Karpas-422 (cell line): ENCODE measurements at places on chromosomes 7 and 10. TPM values are rescaled to one million over a fixed set of nuclear protein-coding genes. Genes with fewer than 3 reads are reported as not detected.

DNA sequence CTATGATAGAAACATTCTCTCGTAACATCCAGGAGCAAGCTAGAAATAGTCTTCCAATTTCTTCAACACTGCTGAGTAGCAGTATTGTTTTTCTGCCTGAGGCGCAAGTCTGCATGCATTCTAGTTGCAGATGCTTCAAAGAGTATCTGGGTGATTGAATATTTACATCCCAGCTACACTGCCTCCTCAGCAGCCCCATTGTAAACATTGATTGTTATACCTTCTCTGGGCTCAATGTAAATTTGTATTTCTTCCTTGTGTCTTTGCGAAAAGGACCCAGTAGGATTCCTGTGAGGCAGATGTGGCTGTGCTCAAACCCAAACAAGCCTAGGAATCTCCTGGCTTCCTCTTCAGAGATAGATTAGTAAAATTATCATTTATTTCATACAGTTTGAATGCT, 320.7 kb downstream of the CDC14C start:
- DNase-seq = no peak

SYT15 gene
- 0.60 TPM in 1 of 2 replicates, not detected in the other for total RNA-seq

DNA sequence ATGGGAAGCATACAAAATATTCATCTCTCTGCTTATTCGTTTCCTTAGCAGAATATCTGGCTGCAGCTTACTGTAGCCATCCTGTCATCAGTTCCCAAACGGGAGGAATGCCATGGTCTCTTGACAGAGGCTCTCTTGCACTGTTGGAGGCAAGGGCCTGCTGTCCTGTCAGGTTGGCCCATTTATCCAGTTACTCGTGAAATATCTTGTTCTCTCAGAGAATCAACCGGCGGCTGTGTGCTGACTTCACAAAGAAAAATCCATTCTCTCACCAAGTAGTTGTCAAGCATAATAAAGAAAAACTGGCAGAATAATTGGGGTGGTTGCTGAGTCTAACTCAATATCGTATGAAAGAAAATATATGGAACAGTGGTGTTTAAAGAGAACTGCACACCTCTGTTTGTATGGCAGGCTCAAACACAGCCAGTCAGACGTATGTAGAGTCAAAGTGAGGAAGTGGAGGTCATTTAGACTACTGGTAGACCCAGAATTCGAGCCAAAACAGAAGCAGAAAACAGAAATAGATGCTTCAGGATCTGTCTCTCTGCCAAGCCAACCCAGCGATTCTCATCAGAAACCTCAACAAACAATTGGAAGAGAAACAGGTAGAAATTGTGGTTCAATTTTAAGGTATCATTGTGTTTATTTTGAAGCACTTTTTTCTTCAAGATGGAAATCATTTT, 349.2 kb upstream of the PRKCQ start:
- no peak for DNase-seq

DNA sequence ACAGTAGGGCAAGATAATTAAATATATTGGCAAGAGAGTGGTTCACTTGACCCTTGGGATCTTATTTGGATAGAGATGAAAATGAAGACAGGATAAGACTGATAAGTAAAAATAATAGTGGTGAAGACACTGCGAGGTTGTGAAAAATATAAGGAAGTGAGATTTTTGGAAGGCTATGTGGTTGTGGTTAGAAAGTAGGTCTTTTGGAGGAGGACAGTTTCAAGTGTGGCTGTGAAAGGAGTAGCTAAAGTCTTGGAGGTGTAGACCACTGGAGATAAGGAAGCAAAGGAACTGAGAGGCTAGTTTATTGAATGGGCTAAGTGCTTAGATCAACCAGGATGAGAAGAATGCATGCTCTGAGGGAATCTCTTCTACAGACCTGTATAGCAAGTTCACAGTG, 11.2 kb downstream of the MIOS start:
- DNase-seq = no peak

GRCh38 chr7:73387221-73387828, 46.3 kb upstream of the FZD9 start:
- DNase-seq = no peak

GRCh38 chr10:23053036-23053435, 42.3 kb upstream of the MSRB2 start:
- no peak for DNase-seq

- no peak for DNase-seq
Measured at GRCh38 chr7:122706836-122707235, 4.1 kb upstream of the RNF148 start.

GSTO2 gene
- 0.43 and 1.3 TPM in 2 replicates for total RNA-seq

SAMD9L gene
- total RNA-seq = 14.8 and 26.4 TPM in 2 replicates

PDE1C gene
- not detected in 2 replicates for total RNA-seq

DNA sequence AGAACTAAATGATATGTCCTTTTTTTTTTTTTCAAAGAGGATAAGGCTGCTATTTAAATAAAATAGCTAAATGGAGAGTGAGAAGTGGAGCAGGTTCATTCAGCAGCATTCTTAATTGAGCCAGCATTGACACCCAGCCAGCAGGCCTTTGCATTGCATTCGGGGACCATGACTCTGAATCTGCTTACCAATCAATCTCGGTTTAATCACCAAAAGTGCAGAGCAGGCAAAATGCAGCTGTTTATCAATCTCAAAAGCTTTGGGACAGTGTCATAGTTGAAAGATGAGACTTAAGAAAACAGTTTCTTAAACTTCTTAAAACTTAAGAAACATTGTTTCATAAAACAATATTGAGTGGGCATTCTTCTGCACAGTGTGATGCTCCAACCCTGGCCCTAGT, 51.7 kb downstream of the PLEKHA8 start:
- DNase-seq = no peak

DNA sequence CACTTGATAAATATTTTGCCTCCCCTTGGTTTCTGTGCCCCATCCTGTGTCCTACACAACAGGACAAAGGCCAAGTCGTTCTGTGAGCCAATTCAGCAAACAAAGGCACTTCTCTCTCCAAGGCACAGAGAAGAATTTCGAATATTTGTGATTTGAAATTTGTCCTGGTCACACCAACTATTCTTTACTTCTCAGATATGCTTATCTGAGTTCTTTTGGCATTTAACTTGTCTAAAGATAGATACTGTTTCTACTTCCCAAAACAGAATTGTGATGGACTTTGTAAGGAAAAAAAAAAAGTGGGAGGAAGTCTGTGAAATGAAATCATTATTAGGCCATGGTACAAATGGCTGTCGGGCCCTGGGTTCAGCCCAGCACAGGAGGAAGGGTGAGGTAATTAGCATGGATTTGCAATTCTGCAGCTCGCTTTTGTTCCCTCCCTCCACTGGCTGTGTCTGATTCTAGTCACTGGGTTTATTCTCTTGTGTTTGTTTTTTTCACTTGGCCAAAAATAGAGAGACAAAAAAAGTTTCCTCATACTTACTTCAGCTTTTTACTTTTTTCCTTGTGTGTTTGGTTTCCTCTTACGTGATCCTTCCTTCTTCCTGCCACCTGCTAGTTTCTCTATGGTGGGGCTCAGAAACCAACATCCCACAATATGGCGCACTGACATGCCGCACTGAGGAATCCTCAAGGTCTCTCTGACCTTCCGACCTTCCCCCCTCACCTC, 108.2 kb upstream of the MKLN1 start:
- no peak for DNase-seq

- DNase-seq = no peak
Measured at GRCh38 chr7:140330128-140330527, 68.2 kb downstream of the SLC37A3 start.

DNA sequence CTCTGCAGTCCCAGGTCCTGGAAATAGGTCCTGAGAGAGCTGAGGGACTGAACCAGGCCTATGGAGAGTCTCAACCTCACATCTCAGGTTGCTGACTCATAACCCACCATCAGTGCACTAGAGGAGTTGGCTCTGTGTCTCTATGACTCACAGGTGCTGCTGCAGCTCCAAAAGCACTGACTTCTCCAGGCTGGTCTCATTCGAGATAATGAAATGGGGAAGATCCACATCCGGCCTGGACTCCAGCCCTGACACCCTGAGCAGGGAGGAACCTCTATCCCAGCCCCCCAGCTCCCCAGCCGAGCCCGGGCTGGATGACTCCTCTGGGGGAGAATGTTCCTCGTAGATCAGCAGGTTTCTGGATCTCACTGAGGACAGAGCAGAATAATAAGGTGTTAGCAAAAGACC, 35.5 kb upstream of the DGKI start:
- no peak for DNase-seq

WNT2 gene
- total RNA-seq = not detected in 2 replicates

GRCh38 chr10:85645053-85645452, 721.5 kb downstream of the GRID1 start:
- DNase-seq = no peak

GSTK1 gene
- 156 and 174 TPM in 2 replicates for total RNA-seq

- no peak for DNase-seq
Measured at GRCh38 chr7:129375141-129375938, 58.9 kb upstream of the STRIP2 start.

MMD2 gene
- total RNA-seq = not detected in 2 replicates
